ENCODE measurements at places on chromosomes 7 and 10. TPM values are rescaled to one million over a fixed set of nuclear protein-coding genes. Genes with fewer than 3 reads are reported as not detected.

CYP3A4 gene
- total RNA-seq = 0.25 TPM

AASS gene
- 5.1 TPM for total RNA-seq

ARHGAP22 gene
- total RNA-seq = 9.9 TPM

JMJD1C gene
- total RNA-seq = 66.3 TPM

AGAP3 gene
- 126 TPM for total RNA-seq

- H3K27me3 ChIP-seq = no peaks in the 10 kb centered on the region
- no peak overlapping the region for H3K27ac ChIP-seq
- H3K36me3 ChIP-seq = no peaks in the 10 kb centered on the region
Measured at GRCh38 chr10:480928-481552, 208.4 kb downstream of the DIP2C start.

DNA sequence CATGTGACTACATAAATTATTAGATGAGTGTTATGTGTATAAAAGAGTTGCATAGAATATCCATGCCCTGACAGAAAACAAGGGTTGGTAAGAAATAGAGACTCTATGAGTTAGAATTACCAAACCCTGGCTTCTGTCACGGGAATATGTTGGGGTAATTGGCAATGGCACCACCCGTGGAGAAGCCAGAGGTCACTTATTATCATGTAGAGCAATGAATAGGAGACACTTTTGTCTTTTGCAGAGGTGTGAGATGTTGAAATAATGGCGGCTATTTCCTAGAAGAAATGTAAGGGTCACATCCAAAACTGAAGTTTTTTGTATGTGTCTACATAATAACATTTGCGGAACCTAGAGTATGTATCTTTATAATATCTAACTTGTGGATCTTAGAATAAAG, 35.3 kb downstream of the ABCB5 start:
- H3K27ac ChIP-seq = no peak overlapping the region
- no peak overlapping the region for H3K4me3 ChIP-seq
- H3K27me3 ChIP-seq = no peaks in the 10 kb centered on the region
- H3K4me1 ChIP-seq = peaks cover 4% of the 10 kb centered on the region
- no peak for DNase-seq

- DNase-seq = no peak
- no peaks in the 10 kb centered on the region for H3K36me3 ChIP-seq
- no peaks in the 10 kb centered on the region for H3K4me1 ChIP-seq
- no peaks in the 10 kb centered on the region for H3K27me3 ChIP-seq
- H3K27ac ChIP-seq = no peak overlapping the region
Measured at GRCh38 chr7:158325530-158326381, 261.9 kb downstream of the PTPRN2 start.

DNA sequence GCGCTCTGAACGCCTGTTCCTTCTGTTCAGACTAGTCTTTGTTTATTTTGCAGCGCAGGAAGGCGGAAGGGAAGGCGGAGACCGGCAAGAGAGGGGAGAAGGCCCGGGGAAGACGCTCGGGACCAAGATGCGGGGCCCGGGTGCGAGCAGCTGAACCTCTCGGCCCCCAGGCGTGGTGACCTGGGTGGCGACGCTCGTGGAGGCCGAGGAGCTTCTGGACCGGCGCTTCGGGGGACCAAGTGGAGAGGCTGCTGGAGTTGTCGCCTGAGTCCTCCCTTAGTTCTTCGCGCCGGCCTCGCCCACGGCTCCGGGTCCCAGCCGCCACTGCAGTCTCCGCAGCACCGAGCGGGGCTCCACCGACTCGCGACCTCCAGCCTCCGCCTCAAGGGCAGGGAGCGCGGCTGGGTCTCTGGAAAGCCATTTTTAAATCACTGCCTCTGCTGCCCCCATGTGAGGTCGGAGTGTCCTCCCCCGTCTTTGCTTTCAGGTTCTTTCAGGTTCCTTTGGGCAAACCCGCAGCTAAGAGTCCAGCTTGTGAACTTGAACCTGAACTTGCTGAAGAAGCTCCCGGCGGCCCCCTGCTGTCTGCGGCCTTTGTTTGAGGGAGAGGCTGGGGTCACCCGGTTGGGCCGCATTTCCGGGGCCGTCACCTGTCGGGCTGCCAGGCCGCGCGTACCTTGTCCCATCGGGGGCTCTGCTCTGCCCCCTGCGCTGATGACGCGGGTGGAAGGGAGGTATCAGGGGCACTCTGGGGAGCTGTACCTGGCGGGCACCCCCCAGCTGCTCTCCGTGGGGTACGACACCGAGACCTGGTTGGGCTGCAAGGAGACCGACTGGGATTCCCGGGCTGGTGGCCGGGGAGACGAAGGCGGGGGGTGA, 136.0 kb downstream of the KIF20B start:
- no peak overlapping the region for H3K27ac ChIP-seq
- DNase-seq = no peak

- no peaks in the 10 kb centered on the region for H3K36me3 ChIP-seq
- H3K4me1 ChIP-seq = no peaks in the 10 kb centered on the region
- no peak overlapping the region for H3K27ac ChIP-seq
- no peak overlapping the region for H3K4me3 ChIP-seq
Measured at GRCh38 chr7:93894966-93895640, 4.5 kb upstream of the TFPI2 start.
